GM12864 (cell line): ENCODE measurements at places on chromosomes 4 and X.
A peak's percentile ranks its signal among the peaks of the same experiment; 100 is the strongest.

DNA sequence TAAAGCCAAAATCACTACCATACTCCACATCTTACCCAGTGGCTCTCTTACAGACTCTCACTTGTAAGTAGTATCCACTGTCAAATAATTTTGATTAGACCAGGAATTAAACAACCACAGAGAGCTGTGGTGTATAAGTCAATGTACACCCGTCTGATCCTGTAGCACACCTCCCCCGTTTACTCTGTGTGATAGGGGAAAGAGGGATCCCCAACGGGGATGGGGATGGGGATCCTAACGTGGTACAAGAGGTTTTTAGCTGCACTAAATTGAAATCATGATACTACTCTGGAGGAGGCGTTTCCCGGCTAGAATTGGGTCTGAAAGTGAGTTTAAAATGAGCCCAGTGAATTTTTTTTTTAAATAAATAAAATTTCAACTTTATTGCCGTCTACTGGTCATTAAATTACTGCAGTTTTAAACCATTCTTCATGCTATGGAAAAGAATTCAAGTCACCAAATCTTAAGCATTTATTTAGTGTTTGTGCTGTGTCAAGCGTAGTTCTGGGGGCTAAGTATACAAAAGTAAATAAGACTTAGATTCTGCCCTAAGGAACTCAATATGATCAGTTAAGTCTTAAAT, 76.6 kb downstream of the INTS12 start:
- no peak for DNase-seq

DNA sequence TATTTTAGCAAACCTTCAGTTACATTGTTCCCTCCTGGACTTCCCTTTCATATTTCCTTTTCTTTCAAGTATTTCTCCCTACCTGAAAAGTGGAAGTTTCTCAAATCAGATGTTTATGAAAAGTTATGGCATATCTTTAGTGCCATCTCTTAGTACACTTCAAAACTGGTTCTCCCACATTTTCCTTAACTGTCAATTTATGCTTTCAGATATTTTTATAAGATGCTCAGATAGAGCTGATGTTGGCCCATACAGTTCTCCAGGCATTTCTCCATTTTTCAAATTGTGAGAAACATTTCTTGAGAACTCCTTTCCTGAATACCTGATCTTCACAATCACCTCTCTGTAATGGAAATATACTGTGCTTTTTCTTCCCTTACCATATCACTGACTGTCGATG, 32.5 kb upstream of the AP1AR start:
- DNase-seq = no peak

DNA sequence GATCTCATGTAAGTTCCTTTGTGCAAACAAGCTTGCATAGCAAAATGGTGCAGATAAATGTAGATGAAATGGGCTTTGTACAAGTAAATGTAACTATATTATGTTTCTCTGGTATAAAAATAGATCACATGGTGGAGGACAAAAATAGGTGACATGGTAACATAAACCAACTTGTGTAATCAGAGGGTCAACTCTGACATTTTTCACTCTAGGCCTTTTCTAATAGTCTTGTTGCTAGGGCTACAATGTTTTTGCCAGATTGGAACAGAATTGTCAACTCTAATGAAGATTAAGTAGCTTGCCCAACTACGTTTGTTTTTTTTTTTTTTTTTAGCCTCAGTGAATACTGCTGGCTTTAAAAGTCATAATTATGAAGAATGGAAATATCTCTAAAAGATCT, 11.5 kb downstream of the MAD2L1 start:
- DNase-seq = no peak

- DNase-seq = no peak
Measured at GRCh38 chr4:110533940-110534339, 58.0 kb downstream of the ENPEP start.

GRCh38 chr4:4333265-4333706, 43.2 kb downstream of the ZBTB49 start:
- DNase-seq = no peak

- no peak for DNase-seq
Measured at GRCh38 chr4:147247579-147247978, 233.3 kb upstream of the EDNRA start.

- no peak for DNase-seq
Measured at GRCh38 chr4:2256781-2257191, 5.1 kb downstream of the MXD4 start.

- DNase-seq = no peak
Measured at GRCh38 chr4:118206627-118207026, 146.2 kb downstream of the PRSS12 start.

DNA sequence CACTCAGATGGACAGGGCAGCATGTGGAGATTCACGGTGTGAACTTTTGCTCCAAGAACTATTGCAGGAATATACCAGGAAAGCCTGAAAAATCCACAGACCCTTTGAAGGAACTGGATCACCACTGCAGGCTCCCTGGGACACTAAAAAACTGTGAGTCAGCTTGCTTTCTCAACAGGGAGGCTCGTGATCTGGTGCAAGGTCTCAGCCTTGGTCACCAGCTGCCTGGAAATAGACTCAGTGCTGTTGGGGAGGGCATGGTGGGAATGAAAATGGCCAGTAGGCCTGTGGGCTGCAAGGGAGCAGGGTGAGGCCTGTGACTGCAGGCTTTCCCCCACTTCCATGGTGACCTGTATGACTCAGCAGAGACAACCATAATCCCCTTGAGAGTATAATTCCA, 426.4 kb upstream of the RPS6KA3 start:
- DNase-seq = no peak

DNA sequence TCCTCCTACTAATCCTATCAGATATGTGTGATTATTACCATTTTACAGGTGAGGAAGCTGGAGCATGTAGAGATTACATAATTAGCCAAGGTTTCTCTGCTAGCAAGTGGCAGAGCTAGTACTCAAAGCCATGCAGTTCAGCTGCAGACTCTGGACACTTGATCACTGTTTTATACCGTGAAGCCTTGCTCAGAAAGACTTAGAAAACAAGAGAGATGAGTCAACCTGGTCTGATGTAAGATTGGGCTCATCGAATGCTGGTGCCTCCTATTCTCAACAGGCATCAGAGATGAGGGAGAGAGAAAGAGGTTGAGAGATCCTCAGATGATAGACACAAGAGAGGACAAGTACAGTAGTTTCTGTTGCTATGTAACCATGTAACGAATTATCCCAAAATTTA, 19.0 kb upstream of the PDE5A start:
- DNase-seq = no peak

DNA sequence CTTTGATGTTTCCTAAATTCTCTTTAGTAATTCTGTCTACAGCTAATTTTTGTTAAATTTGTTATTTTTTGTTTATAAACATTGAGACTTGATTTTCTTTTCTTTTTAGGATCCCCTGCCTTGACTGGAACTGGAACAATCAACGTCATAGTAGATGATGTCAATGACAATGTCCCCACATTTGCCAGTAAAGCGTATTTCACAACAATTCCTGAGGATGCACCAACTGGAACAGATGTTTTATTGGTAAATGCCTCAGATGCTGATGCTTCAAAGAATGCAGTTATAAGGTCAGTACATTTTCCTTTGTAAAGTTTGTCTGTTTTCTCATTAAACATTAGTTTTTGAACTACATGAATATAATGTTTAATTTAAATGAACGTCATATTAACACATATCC, 119.4 kb downstream of the FAT4 start:
- DNase-seq = no peak

GRCh38 chr4:58941286-58941685, 1831.1 kb upstream of the IGFBP7 start:
- DNase-seq = no peak

- DNase-seq = no peak
Measured at GRCh38 chrX:154019633-154020528, at the start of gene IRAK1. TSS of gene IRAK1 (minus strand) at chrX:154019902. CDS start at chrX:154019812, 90 bp downstream.

GRCh38 chr4:165944900-165945299, 71.9 kb downstream of the TLL1 start:
- no peak for DNase-seq

DNA sequence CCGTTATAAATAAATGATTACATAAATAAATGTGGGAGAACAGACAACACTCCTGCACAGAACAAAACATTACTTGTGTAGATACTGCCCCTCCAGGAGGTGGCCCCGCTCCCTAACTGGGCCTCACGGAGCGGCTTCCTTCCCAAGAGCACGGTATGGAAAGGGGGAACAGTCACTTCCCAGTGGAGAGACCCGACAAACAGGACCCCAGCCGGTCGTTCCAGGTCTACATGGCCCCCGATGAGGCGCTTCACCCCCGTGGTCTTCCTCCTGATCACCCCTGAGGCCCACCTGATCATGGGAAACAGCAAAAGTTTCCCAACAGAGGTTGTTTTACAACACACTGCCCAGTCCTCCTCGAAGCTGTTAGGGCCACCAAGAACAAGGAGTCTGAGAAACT, 6.6 kb upstream of the SLC6A8 start:
- DNase-seq = no peak

GRCh38 chr4:72857787-72858186, 211.7 kb downstream of the COX18 start:
- DNase-seq = no peak

GRCh38 chrX:152844256-152844655, 13.4 kb downstream of the NSDHL start:
- DNase-seq = no peak

DNA sequence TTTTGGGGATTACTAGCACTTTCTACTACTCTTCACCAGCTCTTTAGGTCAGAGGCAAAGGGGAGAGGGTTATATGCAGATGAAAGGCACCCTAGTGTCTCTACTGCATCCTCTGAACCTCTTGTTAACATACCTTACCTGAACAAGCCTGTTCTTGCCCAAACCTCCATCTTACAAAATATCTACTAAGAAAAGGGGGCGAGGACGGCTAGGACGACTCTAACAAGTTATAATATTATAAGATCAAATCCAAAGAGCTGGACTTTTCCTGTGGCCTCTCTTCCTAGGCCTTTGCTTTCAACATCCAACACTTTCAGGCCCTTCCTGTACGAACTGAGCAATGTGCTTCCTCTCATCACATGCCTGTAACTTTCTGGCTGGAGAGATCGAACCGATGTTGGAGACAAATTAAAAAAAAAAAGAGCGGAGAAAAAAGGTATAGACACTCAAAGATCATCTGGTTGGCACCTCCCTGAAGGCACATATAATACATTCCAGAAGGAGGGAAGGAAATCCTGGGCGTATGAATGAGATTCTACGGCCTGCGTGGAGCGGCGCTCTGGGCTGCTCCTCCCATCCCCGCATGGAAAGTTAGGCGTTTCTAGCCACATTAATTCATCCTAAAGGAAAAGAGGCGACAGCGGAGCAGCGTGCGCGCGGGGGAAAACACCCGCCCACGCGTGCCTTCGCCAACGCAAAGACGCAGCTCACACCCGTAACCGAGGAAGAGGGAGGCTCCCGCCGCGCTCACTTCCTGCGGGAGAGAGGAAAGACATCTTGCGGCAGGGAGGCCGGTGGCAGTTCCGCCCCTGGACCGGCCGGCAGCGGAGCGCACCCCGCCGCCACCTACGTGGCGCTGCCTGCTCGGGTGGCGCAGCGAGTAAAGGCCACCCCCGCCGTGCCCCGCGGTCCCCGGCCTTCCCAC, 808 bp downstream of the PRDM5 start:
- DNase-seq = no peak

DNA sequence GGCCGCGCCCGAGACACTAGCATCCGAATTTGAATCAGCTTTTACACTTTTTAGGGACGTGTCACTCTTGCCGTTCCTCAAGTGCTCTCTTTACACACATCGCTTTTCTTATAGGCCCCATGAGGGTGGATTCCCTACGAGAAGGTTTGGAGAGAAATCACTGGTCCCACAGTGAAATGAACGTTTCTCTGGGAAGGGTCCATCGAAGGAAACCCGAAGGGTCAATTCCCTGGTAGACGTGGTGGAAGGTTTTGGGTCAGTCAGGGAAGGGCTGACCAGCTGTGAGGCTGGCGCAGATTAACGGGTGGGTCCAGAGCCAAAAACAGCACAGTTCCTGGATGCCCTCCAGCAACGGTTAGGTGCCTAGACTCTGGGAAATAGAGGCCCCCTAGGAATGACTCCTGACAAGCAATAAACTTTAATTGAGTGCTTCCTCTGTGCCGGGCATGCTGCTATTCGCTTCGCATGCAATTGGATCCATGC, 35.9 kb downstream of the ETDC start:
- DNase-seq = no peak

DNA sequence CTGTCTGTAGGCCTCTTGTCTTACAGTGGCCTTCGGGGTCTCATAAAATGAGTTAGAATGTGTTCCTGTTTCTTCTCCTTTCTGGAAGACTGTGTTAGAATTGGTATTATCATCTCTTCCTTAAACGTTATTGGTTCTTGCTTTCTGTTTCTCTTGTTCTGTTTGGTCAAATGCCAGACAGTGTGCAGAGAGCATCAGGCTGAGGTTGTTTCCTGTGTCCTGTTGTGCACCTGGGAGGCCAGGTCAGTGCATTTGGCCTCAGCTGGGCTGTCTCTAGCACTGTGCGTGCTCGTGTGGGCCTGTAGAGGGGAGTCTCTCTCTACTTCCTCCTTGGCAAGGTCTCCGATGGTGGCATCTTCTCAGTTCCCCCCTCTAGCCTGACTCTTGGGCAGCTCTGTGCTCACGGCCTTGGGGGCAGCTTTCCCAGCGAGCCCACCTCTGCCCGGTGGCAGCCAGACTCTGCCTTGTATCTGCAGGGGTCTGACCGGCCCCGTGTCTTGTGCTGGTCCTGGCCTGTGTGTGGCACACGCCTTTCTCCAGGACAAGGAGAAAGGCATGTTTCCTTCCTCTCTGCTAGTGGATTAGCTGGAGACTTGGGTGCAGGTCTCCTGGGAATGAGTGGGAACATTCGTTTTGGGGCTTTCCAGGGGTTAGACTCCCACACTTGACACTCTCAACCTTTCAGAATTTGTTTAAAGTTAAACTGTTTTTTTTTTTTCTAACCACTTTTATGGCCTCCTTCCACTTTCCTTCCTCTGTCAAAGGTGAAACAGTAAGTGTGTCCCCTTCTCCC, 62.3 kb downstream of the FAM193A start:
- peak; percentile 46 for DNase-seq

DNA sequence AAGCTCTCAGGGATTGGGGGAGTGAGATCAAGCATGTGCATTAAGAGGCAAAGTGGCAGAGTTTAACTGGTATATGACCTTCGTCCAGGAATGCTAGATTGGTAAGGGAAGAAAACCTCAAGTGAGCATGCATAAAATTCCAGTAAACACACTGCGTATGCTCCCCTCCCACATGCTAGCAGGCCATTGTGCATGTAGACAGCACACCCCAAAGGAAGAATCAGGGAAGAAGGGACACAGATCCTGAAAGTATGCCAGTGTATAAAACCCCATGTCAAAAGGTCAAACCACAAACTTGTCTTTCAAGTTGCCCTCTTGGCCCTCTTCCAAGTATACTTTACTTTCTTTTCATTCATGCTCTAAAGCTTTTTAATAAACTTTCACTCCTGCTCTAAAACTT, 405.2 kb upstream of the CNKSR2 start:
- no peak for DNase-seq
